CD4-positive, alpha-beta T cell treated with Interferon alpha-2 for 1 hour (primary cell): ENCODE measurements at places on chromosomes 5 and 9.
A peak's percentile ranks its signal among the peaks of the same experiment; 100 is the strongest.

DNA sequence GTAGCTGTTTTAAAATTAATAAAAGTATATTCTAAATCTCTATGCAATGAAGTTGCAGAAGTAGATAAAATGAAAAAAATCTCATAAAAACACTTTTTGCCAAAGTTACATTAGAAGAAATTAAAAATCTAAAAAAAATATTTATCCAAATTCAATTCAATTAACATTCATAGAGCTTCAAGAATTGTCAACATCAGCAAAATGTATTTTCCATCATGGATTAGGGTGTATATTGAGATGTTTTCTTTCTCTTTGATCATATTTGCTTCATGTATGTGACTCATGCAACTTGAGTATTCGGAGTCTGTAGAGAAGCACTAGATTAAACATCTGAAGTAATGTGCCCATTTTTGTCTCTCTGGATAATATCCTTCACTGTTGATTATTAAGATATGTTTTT lies 415.3 kb upstream of the FAM174A start:
- no peak for DNase-seq

DNA sequence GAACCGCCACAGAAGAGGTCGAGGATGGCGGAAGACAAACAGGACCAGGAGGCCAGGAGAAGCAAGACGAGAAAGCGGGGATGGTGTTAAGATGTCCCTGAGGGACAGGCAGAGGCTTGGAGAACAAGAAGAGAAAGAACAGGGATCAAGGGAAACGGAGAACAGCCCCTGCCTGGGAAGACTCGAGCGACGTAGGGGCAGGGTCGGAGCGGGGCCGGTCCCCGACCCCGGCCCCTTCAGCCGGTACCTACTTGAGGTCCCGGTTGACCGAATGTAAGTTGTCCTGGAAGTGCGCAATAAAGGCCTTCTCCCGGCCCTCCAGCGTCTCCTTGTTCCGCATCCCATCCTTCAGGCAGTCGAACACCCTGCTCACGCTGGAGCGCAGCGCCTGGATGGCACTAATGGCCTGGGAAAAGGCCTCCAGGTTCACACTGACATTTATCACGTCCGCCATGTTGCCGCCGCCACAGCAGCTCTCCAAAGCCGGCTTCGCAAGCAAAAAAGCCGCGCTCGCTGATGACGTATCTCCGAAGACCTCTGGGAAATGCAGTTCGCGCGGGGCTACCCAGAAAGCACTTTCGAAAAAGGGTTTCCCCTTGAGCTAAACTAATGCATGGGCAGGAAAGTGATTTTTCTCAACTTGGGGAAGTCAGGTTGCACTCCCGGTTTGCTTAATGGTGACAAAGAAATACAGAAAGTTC lies at the start of gene MED27:
TSS of gene MED27 (minus strand) at position 477 of the 701 bp plus-strand sequence. CDS start at position 454, 23 bp downstream.
- peak; percentile 91 for DNase-seq

- no peak for DNase-seq
Observed at GRCh38 chr5:140571105-140571504, 6.5 kb downstream of the SLC35A4 start.

DNA sequence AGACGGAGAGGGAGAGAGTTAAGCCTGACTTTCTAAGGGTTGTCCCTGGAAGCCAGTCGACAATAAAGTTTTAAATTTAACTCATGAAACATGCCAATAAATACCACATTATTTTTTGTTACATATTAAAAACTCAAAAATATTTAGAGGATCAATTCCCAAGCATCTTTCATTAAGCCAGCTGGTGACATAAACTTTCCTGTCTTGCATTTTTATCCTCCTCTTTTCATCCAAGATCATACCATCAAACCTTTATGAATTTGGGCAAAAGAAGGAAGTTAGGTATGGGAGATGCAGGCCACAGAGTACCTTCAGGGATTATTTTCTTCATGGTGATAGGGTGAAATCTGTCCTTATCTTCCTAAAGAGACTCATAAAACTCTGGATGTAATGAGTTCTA lies 178.3 kb upstream of the FBXL17 start:
- DNase-seq: no peak

DNA sequence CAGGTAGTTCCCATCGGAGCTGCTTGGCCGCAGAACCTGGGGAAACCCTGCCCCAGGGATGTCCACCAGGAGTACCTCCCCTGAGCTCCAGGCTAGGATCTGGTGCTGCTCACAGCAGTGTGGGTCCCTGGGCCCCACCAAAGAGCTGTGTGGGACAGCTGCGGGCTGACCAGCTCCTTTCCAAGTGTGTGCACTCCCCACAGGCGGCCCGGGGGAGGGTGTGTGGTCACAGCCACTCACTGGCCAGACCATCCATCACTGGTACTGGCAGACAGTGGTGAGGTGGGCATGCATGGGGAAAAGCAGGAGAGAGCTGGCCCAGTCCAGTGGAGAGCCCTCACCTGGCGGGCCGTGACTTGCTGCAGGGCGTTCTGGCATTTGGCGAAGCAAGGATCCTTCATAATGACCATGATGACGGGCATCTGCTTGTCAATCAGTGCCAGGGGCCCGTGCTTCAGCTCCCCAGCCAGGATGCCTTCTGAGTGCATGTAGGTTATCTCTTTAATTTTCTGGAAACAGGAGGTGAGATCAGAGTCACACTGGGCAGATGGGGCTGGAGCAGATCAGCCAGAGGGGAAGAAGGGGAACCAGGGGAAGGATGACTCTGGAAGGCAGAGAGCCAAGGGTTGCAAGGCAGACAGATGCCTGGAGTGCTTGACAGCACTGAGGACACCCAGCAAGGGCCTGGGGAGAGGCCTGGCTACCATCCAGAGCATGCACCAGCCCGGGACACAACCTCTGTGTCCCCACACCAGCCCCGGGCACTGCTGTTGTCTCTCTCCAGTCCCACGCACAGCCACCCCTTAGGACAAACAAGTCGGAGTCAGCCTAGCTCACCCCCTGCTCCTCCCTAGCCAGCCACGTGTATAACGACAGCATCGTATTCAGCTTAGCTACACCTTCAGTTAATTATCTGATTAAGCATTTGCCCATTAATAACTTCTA lies 12.8 kb upstream of the MAPK9 start:
- no peak for DNase-seq

GRCh38 chr5:54091307-54092130 lies 218.9 kb downstream of the ARL15 start:
- no peak for DNase-seq

- no peak for DNase-seq
Observed at GRCh38 chr5:147384346-147385193, 125.3 kb downstream of the DPYSL3 start.

- no peak for DNase-seq
Observed at GRCh38 chr9:36866840-36867239, 167.2 kb downstream of the PAX5 start.

- no peak for DNase-seq
Observed at GRCh38 chr5:160150381-160150780, 31.1 kb upstream of the PWWP2A start.

- no peak for DNase-seq
Observed at GRCh38 chr9:97505845-97506244, 4.4 kb downstream of the TMOD1 start.
